ENCODE measurements at places on chromosomes 6 and 20.

GRCh38 chr6:82914511-82914910, 151.1 kb downstream of the UBE3D start:
- DNase-seq, result no peak

DNA sequence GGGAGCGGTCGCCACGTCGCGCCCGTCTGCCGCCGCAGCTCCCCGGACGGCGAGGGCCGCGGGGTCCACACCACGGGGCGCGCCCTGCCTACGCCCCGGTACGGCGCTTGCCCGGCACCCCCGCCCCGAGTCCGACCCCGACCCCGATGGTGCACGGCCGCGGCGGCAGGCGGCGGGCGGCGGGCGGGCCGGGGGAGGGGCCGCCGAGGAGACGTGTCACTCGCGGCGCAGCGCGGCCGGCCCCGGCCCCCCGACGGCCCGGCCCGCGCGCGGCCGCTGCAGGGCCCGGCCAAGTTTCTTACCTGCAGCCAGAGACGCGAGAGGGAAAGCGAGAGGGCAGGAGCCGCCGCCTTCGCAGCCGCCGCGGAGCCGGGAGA, 328 bp downstream of the RRBP1 start:
- DNase-seq, result no peak

DNA sequence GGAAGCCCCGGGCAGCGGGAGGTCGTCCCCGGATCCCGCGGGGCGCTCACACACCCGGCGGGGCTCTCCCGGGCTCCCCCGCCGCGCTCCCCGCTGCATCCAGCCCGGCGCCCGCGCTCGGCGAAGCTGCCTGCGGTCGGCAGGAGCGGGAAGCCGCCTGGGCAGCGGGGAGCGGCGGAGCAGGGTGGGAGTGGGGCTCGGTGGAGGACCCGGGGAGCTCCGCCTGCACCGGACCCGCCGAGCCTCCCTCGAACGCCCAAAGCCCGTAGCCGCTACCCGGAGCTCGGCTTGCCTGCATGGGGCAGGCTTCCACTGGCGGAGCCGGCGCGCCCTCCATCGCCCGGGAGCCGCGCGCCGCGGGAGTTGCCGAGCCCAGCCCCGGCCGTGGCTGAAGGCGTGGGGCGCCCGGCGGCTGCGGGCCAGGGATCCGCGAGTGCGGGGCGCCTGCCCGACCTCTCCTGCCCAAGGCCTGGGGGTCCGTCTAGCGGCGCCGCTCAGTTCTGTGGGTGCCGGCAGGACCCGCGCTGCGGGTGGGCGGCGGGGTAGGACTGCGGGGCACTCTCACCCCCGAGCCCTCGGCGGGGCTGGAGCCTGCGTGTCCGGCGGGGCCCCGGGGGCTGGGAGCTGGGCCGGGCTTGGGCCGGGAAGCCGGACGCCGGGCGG, 671 bp downstream of the CDH4 start:
- DNase-seq, result no peak

DNA sequence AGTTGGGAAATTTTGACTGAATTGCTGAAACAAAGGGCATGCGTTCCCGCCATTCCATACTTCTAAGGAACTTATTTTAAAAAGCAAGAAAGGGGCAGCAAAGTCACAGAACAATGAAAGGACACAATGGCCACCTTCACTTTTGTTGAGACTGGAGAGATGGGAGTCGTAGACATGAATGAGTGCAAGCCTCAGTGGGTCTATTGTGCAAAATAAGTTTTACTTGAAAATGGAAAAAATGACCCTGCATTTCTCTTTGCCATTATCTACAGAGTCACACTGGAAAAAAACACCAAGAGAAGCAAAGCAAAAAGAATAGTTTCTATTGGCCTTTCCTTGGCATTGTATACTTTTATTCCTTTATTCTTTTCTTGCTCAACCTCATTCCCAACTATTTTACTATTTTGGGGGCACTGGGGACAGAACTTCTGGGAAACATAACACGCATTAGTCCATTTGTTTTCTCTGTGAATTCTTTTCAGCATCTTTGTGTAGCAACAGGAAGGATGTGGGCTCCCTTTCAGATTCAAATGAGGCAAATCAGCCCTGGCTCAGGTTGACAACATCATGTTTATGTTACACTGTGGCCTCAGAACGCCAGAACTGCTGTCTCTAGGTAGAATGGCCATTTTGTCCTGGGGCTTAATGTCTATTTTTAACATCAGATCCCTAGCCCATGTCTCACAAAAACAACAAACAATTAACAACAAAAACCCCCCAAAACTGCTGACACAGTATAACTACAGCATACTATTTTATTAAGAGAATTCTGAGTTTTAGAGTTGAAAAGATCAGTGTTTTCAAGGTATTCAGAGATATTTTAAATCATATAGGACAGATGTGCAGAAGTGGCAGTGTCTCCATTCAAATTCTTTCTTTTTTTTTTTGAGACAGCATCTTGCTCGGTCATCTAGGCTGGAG, 122.2 kb downstream of the FYN start:
- no peak for DNase-seq

GRCh38 chr6:137498481-137499190, 4.4 kb upstream of the OLIG3 start:
- no peak for DNase-seq

DNA sequence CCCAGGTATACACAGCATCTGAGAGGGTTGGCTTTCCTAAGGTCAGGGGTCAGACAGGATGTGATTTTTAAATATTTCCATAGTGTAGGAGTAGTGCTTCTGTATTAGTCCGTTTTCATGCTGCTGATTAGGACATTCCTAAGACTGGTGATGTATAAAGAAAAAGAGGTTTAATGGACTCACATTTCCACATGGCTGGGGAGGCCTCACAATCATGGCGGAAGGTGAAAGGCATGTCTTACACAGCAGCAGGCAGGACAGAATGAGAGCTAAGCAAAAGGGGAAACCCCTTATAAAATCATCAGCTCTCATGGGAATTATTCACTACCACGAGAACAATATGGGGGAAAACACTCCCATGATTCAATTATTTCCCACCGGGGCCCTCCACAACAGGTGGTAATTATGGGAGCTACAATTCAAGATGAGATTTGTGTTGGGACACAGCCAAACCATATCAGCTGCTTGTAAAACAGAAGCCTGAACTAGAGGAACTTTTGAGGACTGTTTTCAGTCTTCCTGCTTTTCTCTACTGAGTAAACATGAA, 91.0 kb upstream of the MEI4 start:
- DNase-seq, result no peak

GRCh38 chr20:14902432-14903089, 565.1 kb upstream of the FLRT3 start:
- no peak for DNase-seq

DNA sequence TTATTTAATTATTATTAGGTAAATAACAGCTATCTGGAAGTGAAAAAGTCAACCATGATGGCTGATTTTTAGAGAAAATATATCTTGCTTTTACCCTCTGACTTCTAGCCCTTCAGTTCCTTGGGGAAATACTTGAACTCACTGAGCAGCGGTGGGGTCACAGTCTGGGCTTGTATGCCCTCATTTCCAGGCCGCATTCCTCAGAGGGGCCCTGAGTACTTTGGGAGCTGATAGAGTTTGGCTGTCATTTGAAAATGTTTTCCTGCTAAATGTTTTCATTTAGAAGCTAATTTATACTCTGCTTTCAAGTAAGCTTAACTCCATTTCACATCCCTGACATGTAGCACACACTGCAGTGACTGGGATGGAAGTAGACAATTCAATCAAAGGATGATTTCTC, 1028.5 kb downstream of the KIF16B start:
- no peak for DNase-seq

- no peak for DNase-seq
These were observed 235.4 kb downstream of the CDKAL1 start for GRCh38 chr6:20769631-20770030.
